Calu3 (cell line): ENCODE measurements at places on chromosomes 13 and 19. TPM values are rescaled to one million over a fixed set of nuclear protein-coding genes. Genes with fewer than 3 reads are reported as not detected.

Gene GPR12
- not detected in 2 replicates for total RNA-seq

Gene SAMD1
- 41.1 and 44.2 TPM in 2 replicates for total RNA-seq

Gene IGFL1
- total RNA-seq: not detected in 2 replicates

Gene CLC
- total RNA-seq: not detected in 2 replicates

Gene CDX2
- 1.0 TPM in 1 of 2 replicates, not detected in the other for total RNA-seq

Gene ZMYM2
- total RNA-seq: 52.8 and 53.1 TPM in 2 replicates

DNA sequence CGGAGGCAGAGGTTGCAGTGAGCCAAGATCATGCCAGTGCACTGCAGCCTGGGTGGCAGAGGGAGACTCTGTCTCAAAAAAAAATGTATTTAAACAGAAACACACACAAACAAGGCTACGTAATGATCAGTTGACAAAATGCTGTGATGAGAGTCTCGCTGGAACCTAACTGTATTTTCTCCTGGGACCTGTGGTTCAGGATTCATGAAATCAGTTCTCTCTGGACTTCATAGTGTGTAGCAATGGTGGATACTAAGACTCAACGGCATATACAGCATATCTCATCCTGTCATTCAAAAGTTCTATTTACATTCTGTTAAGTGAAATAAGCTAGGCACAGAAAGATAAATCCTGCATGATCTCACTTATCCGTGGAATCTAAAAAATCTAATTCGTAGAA, 37.4 kb downstream of the CYP4F2 start:
- no peak overlapping the region for H3K27ac ChIP-seq
- H3K27me3 ChIP-seq: no peaks in the 10 kb centered on the region
- no peak overlapping the region for H3K4me3 ChIP-seq
- H3K4me1 ChIP-seq: peaks cover 8% of the 10 kb centered on the region
- H3K36me3 ChIP-seq: peaks cover 21% of the 10 kb centered on the region

- H3K27ac ChIP-seq: no peak overlapping the region
- no peaks in the 10 kb centered on the region for H3K4me1 ChIP-seq
- H3K4me3 ChIP-seq: no peak overlapping the region
- DNase-seq: no peak
- no peaks in the 10 kb centered on the region for H3K27me3 ChIP-seq
- no peaks in the 10 kb centered on the region for H3K36me3 ChIP-seq
Measured at GRCh38 chr13:60435762-60436374, 38.8 kb downstream of the TDRD3 start.

DNA sequence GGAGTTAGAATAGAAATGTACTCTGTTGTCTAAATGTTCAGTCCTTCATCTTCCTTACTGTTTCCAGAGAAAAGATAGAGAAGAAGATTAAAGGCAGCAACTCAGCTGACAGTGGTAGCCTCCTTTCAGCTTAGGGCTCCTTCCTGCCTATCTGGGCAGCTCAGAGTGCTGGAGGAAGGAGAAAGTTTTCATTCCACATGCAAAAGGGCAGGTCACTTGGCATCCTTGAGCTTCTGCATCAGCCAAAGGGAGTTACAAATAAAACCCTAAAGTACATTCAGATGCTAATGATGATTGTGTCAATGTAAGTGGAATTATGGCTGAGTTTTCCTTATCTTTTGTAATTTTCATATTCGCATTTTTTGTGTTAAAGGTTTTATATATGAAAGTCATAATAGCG, 58.9 kb downstream of the ESD start:
- DNase-seq: no peak
- no peak overlapping the region for H3K4me3 ChIP-seq
- no peaks in the 10 kb centered on the region for H3K36me3 ChIP-seq
- no peaks in the 10 kb centered on the region for H3K27me3 ChIP-seq
- no peak overlapping the region for H3K27ac ChIP-seq
- H3K4me1 ChIP-seq: no peaks in the 10 kb centered on the region

DNA sequence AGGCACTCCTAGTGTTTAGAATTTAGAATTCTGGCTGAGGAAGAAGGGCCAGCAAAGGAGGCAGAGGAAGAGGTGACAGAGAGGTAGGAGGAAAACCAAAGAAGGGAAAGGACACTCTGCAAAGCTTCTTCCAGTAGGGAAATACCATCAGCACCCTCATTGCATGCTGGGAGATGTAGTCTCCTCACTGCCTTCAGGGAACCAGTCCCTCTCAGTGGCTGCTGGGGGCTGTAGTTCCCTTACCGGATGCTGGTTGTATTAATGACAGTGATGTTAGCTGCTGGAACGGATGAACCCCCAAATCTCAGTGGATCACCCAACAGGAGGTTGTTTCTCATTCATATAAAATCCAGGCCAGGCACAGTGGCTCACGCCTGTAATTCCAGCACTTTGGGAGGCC, 10.1 kb downstream of the GRIN2D start:
- H3K27me3 ChIP-seq: peaks cover 51% of the 10 kb centered on the region
- H3K4me1 ChIP-seq: peaks cover 10% of the 10 kb centered on the region
- no peak overlapping the region for H3K27ac ChIP-seq
- no peak overlapping the region for H3K4me3 ChIP-seq

DNA sequence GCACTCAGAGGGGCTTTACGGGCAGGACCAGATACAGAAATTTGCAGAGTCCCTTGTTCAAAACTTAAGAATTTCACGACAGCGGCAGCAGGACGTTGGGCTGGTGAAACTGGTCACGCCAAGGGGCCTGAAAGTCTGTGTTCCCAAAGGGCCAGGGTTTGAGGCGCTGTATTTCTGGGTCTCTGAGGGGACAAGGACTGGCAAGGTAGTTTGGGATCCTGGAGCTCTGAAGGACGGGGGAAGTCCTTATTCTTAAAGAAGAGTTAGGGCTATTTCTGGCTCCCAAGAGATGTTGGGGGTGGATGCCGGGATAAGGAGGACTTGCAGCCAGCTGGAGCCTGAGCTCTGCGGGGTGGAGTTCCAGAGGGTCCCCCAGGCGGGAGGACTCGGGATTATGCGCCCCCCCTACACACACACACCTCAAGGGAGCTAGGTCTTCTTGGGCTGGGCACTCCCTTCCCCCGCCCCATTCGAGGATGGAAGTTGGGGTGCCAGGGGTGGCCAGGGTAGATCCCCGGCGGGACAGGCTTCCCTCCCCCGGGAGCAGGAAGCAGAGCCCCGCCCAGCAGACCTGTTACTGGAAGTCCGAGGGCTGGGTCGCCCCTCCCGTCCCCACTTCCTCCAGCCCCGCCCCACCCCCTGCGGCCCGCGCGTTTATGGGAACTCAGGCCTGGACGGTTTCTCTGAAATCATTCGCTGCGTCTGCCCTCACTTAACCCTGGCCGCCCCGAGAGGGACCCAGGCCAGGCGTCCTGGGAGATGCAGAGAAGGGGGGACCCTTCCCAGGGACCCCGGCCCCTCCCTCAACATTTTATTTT, 5.6 kb downstream of the BCL3 start:
- DNase-seq: peak; percentile 92
- peaks cover 60% of the 10 kb centered on the region for H3K4me1 ChIP-seq
- H3K4me3 ChIP-seq: peak overlapping the region; percentile 67
- H3K27me3 ChIP-seq: no peaks in the 10 kb centered on the region
- peaks cover 88% of the 10 kb centered on the region for H3K36me3 ChIP-seq

DNA sequence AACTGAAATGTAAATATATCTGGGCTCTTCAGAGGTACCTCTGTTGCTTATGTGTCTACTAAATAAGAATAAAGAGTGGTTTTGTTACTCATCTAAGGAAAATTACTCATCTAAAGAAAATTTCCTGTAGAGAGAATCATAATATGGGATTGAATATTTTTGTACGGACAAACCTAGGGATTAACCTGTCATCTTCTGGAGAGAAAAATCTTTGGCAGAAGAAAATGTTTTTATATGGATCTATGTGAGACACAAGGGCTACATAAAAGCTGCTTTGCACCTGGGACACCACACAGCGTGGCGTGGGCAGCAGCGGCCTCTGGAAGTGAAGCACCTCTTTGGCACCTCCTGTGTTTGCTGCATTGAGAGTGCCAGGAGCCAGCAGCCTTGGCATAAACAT, 242.9 kb upstream of the DACH1 start:
- H3K4me1 ChIP-seq: no peaks in the 10 kb centered on the region
- H3K27me3 ChIP-seq: no peaks in the 10 kb centered on the region
- no peak overlapping the region for H3K27ac ChIP-seq
- H3K4me3 ChIP-seq: no peak overlapping the region
- no peaks in the 10 kb centered on the region for H3K36me3 ChIP-seq

GRCh38 chr13:25933520-25933919, 118.3 kb downstream of the SHISA2 start:
- no peak overlapping the region for H3K27ac ChIP-seq
- no peak for DNase-seq
- H3K4me3 ChIP-seq: no peak overlapping the region
- no peaks in the 10 kb centered on the region for H3K4me1 ChIP-seq
- no peaks in the 10 kb centered on the region for H3K36me3 ChIP-seq

GRCh38 chr13:36817996-36818803, 822 bp upstream of the RFXAP start:
- no peak for DNase-seq
- no peak overlapping the region for H3K27ac ChIP-seq
- H3K36me3 ChIP-seq: peaks cover 20% of the 10 kb centered on the region
- H3K27me3 ChIP-seq: no peaks in the 10 kb centered on the region

GRCh38 chr13:62142048-62142447, 726.4 kb upstream of the PCDH20 start:
- DNase-seq: no peak
- no peaks in the 10 kb centered on the region for H3K27me3 ChIP-seq
- H3K27ac ChIP-seq: no peak overlapping the region
- no peaks in the 10 kb centered on the region for H3K4me1 ChIP-seq
